Skeletal muscle tissue (tissue), 5 donors: ENCODE measurements at places on chromosomes 4 and X. TPM values are rescaled to one million over a fixed set of nuclear protein-coding genes. Genes with fewer than 3 reads are reported as not detected.

Gene USP17L10
- total RNA-seq, result not detected

Gene FANCB
- total RNA-seq, result 7.8 TPM

Gene ZNF718
- total RNA-seq, result 5.2 TPM

Gene ODAPH
- not detected for total RNA-seq

Gene UGT2B10
- total RNA-seq, result 0.52 TPM

Gene GPRASP2
- total RNA-seq, result 28.2 TPM

Gene ANOS1
- total RNA-seq, result 13.0 TPM

Gene MPP1
- 45.9 TPM for total RNA-seq

Gene ASB5
- total RNA-seq, result 77.8 TPM

Gene PHOX2B
- not detected for total RNA-seq

Gene CCNB3
- total RNA-seq, result under 0.01 TPM

Gene TREX2
- 3.7 TPM for total RNA-seq

Gene TRIM61
- total RNA-seq, result 2.6 TPM

Gene TSPAN6
- 36.0 TPM for total RNA-seq

Gene CYLC1
- not detected for total RNA-seq

Gene SRPK3
- 85.1 TPM for total RNA-seq

Gene BEX1
- total RNA-seq, result 1.0 TPM

Gene AKAP14
- total RNA-seq, result not detected

Gene REELD1
- total RNA-seq, result not detected

Gene RGN
- 3.1 TPM for total RNA-seq
